ENCODE measurements at places on chromosomes 2 and 18. TPM values are rescaled to one million over a fixed set of nuclear protein-coding genes. Genes with fewer than 3 reads are reported as not detected.

DAW1 gene
- total RNA-seq, result 1.7 TPM

ATP8B1 gene
- 9.9 TPM for total RNA-seq

SERPINB3 gene
- total RNA-seq, result 0.11 TPM

USP37 gene
- total RNA-seq, result 6.5 TPM

FIGN gene
- total RNA-seq, result 3.3 TPM

ABCG5 gene
- not detected for total RNA-seq

ABCG8 gene
- total RNA-seq, result not detected

AAMP gene
- total RNA-seq, result 189 TPM

ALK gene
- total RNA-seq, result not detected

WDR43 gene
- total RNA-seq, result 84.5 TPM

OSGEPL1 gene
- total RNA-seq, result 4.9 TPM
